ENCODE measurements at places on chromosomes 16 and 17.
A peak's percentile ranks its signal among the peaks of the same experiment; 100 is the strongest.

GRCh38 chr16:11593581-11593980, 6.9 kb upstream of the LITAF start:
- DNase-seq = no peak

DNA sequence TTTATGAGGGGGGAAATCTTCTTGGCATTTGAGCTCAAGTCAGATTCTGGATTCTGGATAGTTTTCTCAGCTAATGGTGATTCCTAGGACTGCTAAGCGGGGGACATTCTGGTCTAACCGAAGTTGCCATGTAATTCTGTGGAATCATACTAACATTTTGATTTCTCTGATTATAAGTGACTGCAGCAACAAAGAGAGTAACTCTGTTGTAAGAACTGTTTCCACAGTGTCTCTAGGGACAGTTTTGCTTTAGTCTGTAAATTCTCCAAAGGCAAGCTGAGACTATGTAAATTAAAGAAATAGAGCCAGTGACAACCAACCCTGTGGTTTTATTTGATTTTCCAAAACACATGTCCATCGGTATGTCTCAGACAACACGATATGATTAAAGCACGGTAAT, 286.2 kb downstream of the IRX3 start:
- no peak for DNase-seq

GRCh38 chr16:12410837-12411490, 392.7 kb downstream of the CPPED1 start:
- no peak for DNase-seq

- DNase-seq = peak; percentile 24
Observed at GRCh38 chr16:5028950-5029475, 4.7 kb downstream of the NAGPA start.

DNA sequence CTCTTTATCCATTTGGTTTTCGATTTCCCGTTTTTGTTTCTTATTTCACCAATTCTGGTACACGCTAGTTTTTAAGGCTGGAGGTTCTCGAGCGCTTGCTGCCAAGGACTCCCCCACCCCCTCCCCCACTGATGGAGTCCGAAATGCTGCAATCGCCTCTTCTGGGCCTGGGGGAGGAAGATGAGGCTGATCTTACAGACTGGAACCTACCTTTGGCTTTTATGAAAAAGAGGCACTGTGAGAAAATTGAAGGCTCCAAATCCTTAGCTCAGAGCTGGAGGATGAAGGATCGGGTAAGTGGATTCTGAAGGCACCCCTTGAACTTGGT, 825 bp downstream of the RPTOR start:
- DNase-seq = no peak

GRCh38 chr16:30557707-30557956, 542 bp downstream of the ZNF764 start:
- no peak for DNase-seq

GRCh38 chr16:8919934-8920462, 37.8 kb downstream of the LITAFD start:
- DNase-seq = no peak

DNA sequence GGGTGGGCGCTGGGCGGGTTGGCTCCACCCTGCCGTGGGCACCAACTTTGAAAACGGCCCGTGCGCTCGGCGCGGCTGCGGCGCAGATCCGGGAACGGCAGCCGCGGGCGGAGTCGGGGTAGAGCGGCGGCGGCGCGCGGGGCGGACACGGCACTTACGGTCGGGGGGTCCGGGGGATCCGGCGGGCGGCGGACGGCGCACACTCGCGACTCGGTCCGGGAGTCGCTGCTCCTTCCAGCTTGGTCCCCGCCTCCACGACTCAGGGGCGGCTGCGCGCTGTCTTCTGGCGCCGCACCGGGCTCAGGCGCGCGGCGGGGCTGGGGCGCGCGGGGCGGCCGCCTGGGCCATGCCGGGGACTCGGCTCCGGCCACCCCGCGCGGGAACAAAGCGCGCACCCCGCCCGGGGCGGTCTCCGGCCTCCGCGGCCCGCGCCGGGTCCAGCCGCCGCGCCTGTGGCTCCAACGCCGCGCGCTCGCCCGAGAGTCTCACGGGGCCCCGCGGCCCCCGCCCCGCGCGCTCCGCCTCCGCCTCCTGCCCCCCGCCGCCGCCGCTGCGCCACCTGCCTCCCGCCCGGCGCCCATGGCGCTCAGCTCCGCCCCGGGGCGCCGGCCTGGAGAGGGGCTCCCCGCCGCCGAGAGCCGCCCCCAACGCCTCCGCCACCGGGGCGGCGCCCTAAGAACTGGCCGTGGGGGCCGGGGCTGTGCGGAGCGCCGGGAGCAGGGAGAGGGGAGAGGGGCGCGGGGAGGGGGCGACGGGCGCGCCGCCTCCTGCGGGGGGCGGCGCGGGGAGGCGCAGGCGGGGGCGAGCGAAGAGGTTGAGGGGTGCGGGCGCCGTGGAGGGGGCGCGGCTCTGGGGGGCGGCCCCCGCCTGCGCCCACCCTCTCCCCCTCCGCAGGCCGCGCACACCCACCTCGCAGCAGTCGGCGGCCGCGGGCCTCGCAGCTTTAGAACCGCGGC, 35.9 kb downstream of the CBFA2T3 start:
- no peak for DNase-seq

DNA sequence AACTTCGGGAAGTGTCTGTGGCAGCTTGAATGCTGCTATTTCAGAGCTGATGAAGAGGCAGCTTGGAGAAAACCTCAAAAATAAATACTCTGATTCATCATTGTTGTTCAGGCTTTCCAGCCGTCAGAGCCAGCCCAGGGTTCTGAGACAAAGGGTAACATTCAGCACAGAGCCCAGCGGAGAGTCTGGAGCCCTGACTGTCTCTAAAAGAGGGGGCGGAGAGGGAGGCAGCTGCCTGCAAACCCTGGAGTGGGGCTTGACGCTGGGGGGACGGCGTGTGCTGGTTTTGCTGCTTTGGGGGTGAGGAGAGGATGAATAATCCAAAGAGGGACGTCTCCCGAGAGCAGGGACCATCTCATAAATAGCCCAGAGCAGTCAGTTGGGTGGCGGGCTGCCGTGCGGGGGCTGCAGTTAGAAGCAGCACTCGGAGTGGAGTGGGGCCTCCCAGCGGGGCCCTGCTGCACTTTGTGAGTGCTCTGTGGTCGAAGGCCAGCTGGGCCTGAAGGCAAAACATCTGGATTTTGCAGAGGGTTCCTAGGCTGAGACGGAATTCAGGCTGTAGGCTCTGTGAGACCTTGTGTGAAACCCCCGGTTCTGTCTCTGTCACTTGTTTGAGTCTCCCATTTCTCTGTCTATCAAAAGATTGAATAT, 237.8 kb downstream of the PRKCA start:
- DNase-seq = no peak

DNA sequence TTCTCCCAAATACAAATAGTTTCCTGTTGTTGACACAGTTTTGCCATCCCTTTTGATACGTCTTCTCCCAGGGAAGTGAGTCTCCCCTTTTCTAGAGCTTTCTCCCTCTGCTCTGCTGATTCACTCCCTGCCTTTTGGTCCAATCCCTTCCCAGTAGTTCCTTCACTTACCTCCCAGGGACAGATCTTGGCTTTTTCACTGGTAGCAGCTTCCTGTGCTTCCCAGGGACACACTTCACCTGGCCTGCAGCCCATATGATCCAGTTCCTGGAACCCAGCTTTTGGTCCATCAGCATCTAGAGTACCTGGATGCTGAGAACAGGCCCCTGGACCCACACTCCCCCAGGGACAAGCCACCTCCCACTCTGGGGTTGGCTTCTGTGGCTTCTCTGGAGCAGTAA, 15.8 kb downstream of the GPR179 start:
- DNase-seq = no peak

GRCh38 chr17:77611791-77612502, 346.6 kb upstream of the TNRC6C start:
- no peak for DNase-seq

DNA sequence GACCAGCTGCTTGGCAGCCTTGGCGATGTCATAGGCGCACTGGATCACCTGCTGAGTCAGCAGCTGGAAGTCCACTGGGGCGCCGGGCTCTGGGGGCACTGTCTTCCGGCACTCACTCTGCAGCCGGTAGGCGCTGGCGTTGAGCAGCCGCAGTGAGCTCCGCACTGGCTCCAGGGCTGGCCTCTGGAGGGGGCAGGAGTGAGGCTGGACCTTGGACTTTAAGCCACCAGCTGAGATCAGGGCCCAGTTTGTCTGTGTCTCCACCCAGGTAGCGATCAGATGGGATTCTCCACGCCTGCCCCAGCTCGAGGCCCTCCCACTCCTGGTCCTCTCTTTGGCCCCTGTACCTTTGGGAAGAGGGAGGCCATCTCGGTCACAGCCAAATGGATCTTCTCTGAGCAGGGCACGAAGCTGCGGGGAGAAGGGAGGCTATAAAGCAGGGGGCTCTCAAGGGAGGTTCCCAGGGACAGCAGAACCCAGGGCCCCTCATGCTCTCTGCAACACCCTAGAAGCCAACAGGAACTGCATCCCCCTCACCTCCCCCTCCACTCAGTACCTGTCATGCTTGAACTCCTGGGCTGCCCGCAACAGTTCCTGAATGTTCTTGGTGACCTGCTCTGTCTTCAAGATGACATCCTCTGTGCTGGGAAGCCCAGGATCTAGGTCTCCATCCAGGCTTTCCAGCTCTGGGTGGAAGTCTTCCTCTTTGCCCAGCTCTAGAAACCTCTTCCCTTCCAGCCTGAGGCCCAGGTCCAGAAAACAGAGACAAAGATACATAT, 6.4 kb downstream of the TP53I13 start:
- no peak for DNase-seq

DNA sequence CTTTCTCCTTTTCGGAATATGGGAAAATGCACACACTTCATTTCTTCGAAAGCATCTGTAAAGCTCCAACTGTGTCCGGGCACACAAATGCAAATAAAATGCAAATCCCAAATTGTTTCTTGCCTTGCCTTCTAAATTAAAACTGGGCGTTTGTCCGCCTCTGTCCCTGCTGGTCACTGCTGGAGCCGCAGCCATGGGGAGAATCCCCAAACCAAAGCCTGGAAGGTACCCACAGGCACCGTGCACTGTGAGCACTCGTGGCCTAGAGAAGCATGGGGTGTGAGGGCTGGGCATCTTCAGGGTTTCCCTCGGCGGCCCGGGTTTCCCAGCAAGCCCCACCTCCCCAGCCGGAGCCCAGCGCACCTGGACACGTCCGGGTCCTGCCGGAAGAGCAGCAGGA, 2.9 kb downstream of the SLC47A2 start:
- no peak for DNase-seq

GRCh38 chr17:8954339-8954738, 11.2 kb downstream of the PIK3R5 start:
- DNase-seq = peak; percentile 87

DNA sequence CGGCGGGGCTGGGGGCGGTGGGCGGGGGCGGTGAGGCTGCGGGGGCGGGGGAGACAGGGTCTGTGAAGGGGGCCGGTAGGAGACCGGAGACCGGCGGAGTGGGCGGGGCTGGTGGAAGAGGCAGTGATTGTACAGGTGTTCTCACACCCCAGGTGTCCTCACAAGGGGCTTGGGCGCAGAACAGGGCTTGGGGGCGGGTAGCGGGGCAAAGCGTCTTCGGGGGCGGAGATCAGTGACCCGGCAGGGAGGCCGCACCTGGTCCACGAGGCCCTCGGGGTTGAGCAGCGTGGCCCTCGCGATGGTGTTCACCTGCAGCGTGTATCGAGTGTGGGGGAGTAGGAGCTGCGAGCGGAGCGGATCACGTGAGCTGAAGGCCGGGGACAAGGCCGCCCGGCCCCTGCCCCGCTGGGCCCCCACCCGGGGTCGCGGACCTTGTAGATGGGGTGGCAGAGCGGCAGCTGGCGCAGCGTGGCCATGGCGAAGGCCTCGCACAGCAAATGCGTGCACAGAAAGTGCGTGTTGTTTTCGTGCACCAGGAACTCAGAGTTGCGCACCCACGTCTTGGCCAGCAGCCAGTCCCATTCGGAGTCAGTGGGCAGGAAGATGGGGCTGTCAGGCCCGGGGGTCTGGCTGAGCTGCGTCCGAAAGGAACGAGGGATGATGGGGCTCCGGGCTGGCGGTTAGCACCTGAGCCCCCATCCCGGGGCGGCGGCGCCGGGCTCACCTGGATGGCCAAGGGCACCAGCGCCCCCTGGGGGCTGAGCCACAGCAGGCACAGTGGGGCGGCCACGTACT, 8.5 kb downstream of the ALOXE3 start:
- DNase-seq = peak; percentile 83

DNA sequence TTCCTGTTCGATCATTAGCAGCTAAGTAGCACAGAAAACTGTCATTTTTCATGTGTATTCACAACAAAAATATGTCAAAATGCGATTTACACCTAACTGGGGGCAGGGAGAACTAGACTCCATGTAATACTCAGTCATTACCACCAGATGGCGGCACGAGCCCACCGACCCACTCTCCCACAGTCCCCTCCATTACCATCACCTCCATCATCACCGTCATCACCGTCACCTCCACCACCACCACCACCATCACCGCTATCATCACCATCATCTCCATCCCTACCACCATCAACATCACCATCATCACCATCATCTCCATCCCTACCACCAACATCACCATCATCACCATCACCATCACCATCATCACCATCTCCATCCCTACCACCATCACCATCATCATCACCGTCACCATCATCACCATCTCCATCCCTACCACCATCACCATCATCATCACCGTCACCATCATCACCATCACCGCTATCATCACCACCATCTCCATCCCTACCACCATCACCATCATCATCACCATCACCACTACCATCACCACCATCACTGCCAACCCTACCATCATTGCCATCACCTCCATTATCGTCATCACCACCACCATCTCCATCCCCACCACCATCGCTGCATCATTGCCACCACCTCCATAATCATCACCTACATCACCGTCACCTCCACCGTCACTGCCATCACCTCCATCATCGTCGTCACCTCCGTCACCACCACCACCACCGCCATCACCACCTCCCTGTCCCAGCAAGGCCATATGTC, 14.4 kb downstream of the NDUFAF8 start:
- DNase-seq = peak; percentile 70

- DNase-seq = no peak
Observed at GRCh38 chr16:71344315-71344905, 14.1 kb upstream of the CALB2 start.

GRCh38 chr17:48625495-48626244, 488 bp downstream of the HOXB9 start:
- no peak for DNase-seq

Data from lower lobe of right lung (tissue), 2 donors.